ENCODE measurements at places on chromosomes 5 and 9. TPM values are rescaled to one million over a fixed set of nuclear protein-coding genes. Genes with fewer than 3 reads are reported as not detected.

DNA sequence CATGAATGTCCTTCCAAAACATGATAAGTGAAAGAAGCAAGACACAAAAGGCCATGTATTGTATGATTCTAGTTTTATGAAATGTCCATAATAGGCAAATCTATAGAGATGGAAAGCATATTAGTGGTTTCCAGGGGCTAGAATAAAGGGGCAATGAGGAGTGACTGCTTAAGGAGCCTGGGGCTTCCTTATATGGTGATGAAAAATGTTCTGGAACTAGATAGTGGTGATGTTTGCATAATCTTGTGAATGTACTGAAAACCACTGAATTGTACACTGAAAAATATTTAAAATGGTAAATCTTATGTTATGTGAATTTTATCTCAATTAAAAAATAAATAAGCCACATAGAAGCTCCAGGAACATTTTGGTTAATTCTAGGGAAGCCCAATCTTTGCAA lies 144.4 kb upstream of the ANKRD55 start:
- DNase-seq = no peak

DNA sequence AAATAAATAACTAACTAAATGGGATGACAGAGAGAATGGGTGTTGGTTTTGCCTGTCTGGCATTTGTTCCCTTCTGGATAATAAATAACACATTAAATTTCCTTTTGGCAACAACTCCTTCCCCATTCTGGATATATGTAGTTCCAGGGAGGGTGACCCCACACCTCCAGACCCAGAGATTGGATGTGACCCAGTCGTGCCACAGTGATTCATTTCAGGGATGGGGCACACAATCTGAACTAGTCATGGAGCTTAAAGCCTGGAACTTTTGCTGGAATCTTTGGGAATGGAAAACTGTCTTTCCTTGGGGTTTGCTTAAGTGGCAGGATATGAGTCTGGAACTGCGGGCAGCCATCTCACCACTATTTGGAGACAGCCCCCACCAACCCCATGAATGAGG lies 11.3 kb downstream of the KLF9 start:
- no peak for DNase-seq

Gene GLRA1
- not detected for total RNA-seq

Gene JMY
- 19.3 TPM for total RNA-seq

DNA sequence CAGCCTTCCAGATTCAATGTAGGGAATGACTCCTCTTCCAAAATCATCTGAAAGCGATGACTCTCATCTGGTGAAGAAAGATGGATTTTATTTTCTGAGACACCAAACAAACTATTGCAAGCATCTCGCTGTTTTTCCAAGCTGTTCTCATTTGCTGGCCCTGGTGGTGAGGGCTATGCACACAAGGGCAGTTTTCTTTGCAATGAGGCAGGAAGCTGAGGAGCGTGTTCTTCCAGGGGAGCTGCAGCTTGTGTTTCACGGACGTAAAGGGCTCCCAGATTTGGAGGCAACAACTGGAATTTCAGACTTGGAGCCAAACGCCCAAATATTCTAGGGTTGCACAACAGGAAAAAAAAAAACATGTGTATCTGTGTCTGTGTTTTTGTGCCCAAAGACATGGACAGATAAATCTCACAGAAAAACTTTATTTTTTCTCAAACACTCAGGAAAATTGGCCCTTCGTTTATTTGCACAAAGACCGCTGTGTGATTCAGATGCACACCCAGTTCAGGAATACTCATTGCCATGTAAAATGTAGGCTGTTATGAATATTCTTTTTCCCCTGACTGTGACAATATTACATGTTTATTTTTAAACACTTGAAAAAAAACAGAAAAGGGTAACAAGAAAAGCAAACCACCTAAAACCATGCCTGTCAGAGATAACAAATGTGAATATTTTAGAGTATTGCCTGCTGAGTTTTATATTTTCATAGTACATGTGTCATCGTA lies 151.3 kb downstream of the GAS1 start:
- DNase-seq = no peak
